ENCODE measurements at places on chromosomes 1 and 21. TPM values are rescaled to one million over a fixed set of nuclear protein-coding genes. Genes with fewer than 3 reads are reported as not detected.

CHODL gene
- 72.1 TPM for polyA plus RNA-seq

DNA sequence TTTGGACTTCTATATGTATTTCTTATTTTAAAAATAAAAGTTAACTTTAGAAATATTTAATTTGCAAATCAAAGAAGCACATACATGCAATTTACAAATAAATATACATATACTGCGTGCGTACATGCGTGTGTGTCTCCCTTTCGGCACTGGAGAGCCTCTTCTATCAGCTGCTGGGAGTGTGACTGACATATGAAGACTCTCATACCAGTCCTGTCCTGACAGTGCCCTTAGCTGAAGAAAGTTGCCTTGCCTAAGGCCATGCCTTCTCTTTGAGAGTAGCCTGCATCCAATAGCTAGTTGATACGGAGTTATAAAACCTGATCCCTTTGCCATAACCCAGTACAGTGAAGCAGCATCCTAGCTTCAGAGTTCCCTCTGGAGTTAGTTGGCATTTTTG is 282.4 kb upstream of the NEGR1 start:
- no peak for DNase-seq

PCAT6 gene
- 4.6 TPM for polyA plus RNA-seq

S100A7 gene
- polyA plus RNA-seq, result not detected

GRCh38 chr1:47709872-47710231 is 272.0 kb downstream of the FOXD2 start:
- DNase-seq, result no peak

- no peak for DNase-seq
Measured at GRCh38 chr1:176885341-176885740, 279.2 kb downstream of the ASTN1 start.

DNA sequence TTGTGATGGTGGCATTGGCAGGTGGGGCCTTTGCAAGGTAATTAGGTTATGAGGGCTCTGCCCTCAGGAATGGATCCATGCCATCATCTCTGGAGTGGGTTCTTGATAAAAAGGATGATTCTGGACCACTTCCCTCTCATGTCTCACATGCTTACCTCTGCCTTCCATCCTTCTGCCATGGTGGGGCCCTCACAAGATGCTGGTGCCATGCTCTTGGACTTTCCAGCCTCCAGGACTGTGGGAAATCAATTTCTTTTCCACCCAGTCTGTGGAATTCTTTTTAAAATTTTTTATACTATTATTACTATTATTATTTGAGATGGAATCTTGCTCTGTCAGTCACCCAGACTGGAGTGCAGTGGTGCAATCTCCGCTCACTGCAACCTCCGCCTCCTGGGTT is 57.3 kb downstream of the ACBD3 start:
- DNase-seq, result no peak

DNA sequence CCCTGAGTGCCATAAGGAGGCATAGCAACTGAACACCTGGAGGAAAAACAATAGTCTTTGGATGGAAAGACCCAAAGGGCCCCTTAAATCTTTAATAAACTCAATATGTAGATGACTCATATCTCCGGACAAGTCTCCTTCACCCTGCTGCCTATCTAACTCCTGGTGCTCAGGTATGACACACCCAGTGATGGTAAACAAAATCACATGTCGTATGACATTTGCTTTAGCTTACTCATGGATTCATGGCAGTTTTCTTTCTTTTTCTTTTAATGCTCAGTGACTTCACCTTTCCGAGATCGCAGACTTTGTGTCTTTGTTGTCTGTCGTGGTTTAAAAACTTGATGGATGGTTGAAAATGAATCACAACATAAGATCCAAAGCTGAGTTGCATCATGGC is 208.5 kb upstream of the PROX1 start:
- no peak for DNase-seq

DNA sequence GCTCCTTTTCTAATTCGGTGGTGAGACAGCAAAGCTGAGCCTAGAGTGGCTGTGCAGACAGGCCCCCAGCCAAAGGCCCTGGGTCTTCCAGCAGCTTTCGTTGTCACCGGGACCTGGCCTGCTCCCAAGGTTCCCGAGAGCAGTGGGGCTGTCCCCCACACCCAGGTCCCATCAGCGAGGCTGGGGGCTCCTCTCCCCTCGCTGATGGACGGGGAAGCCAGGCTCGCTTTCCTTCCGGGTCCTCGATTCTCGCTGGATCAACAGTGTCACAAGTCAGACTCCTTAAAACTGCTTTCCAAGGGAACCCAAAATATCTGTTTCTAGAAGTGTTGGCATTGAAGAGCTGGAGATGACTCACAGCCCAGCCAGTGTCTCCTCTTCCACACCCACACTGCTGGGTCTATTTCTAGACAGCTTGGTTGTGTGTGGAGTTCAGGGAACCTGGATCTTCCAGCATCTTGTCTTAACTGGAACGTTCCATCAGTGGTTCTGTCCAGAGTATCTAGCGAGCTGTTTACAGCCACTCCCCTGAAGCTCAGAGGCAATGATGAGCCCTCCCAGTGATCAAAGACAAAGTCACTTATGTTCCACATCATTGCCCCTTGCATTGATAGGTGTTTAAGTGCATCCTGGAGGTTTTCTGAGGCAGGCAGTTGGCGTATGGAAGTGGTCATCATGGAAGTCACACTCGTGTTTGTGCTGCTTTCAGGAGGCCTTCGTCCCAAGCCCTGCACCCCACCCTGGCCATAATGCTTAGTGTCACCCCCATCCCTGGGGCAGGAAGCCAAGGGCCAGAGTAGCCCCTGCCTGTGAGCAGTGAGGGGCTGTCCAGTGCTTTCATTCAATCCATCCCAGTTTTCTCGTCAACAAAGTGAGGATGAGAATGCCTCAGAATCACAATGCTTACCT is 35.2 kb downstream of the RRP1 start:
- no peak for DNase-seq

DNA sequence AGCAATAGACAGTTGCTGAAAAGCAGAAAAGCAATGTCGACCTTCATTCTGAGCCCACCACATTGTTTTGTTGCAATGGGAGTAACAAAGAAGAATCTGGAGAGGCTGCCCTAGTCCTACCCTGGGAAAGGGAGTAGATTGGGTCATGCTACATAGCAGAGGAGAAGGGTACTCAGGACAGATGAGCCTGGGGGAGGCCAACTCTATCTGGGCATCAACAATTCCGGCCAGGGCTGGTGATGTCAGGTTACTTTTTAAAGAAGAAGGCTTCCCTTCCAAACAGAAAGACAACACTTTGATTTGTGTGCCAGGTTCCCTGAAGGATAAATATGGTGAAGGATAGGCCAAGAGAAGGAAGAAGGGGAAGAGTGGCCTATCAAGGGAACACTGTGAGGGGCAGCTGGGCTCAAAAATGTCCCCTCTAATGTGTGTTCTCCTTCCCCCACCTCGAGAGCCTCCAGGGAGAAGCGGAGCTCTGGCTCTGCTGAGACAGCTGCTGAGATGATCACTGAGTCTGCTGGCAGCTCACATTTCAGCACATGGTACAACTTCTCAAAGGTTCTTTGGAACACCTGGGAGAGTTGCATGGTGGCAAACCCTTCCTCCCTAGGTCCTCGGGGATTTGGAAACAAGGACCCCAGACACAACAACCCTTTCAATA is 3.2 kb upstream of the ADIPOR1 start:
- no peak for DNase-seq

BRINP3 gene
- polyA plus RNA-seq, result 6.1 TPM

DNA sequence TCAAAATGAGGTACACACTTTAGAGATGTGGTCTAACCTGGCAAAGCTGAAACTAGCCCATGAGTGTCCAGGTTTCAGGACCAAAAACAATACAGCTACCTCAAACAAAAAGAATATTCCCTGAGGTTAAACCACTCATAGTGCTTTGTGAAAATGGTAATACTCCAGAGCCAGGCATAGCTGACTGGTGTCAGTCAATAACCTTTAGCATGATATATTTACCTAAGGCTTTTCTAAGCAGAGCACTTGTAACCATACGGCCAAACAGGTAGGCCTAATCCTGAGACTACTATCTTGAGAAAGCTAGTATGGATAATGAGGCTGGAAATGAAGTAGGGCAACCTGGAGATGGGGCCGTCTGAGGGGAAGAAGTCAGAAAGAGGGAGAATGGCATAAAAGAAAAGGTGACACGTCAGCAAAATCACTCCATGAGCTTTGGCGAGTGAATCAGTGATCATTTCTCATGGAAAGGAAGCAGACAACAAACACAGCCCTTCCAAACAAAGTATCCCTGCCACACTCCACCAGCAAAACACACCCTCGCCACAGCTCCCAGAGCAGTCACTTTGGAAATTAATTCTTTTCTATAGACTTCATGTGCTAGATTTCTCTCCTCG is 1.7 kb upstream of the LRRC52 start:
- DNase-seq, result no peak

- no peak for DNase-seq
Measured at GRCh38 chr1:167599957-167600581, 30.0 kb upstream of the RCSD1 start.

DNA sequence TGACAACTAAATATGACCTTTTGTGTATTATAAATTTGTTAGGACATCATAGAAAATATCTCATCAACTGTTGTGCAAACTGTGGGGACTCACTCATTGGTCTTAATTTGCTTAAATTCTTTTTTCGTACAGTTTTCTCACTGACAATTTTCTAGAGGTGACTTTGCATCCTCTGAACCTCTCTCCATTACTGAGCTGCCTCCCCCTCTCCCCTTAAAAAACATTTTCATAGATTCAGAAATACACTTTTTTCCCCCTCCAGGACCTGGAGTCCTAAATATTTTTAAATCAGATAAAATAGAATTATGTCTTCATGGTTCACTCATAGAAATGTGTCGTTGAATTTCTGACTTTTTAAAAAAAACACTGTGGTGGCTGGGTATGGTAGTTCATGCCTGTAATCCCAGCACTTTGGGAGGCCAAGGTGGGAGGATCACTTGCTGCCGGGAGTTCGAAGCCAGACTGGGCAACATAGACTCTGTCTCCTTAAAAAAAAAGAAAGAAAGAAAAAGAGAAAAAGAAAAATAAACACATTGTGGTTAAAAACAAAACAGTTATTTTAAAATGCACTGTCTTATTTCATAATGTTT is 1.5 kb downstream of the CNST start:
- no peak for DNase-seq

NUP210L gene
- polyA plus RNA-seq, result 0.16 TPM

GRCh38 chr1:157849229-157849875 is 7.7 kb upstream of the CD5L start:
- DNase-seq, result no peak

GRCh38 chr1:62368989-62369388 is 49.8 kb upstream of the KANK4 start:
- DNase-seq, result no peak

GPR52 gene
- polyA plus RNA-seq, result not detected

TENT5C gene
- polyA plus RNA-seq, result 3.0 TPM

- no peak for DNase-seq
Measured at GRCh38 chr1:151072224-151072623, 1.7 kb downstream of the GABPB2 start.

GRCh38 chr21:45876381-45877170 is 105.0 kb upstream of the COL6A1 start:
- peak; percentile 72 for DNase-seq

DNA sequence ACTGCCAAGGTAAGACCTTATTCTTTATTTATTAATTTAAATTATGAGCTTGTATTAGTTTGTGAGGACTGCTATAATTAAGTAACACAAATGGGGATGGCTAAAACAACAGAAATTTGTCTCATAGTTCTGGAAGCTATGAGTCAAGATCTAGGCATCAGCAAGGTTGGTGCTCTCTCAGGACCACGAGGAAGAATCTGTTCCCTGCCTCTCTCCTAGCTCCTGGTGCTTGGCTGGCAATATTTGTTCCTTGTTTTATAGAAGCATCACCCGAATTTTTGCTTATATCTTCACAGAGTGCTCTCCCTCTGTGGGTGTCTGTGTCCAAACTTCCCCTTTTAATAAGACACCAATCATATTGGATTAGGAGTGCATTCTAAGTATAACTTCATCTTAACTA is 41.4 kb upstream of the CCDC190 start:
- DNase-seq, result no peak

DNA sequence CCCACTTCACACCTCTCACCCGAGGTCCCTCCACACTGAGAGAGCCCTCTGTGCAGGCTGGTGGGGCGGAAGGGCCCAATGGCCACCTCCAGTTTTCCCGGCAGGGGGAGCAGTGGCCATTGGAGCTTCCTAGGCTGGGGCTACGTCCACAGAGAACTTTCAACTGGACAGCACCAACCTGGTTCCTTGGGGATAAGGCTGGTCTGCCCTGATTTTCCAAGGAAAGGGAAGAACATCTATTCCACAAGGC is 20.3 kb upstream of the LAPTM5 start:
- no peak for DNase-seq

DNA sequence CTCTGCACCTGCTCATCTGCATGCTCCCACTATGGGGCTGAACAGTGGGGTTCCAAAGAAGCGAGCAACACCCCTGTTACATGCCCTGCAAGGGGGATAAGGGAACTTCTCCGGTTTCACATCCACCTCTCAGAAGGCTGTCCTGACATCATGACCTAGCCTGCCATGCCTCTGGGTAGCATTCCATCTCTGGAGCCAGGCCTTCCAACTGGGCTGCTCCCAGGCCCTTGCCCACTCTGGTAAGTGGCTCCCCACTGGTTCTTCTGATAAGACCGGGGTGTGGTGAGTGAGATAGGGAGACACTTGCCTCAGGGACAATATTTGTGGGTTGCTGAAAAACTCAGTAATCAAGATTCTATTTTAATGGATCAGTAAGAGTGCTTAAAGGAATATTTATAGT is 57.8 kb downstream of the KCNJ15 start:
- no peak for DNase-seq

DNA sequence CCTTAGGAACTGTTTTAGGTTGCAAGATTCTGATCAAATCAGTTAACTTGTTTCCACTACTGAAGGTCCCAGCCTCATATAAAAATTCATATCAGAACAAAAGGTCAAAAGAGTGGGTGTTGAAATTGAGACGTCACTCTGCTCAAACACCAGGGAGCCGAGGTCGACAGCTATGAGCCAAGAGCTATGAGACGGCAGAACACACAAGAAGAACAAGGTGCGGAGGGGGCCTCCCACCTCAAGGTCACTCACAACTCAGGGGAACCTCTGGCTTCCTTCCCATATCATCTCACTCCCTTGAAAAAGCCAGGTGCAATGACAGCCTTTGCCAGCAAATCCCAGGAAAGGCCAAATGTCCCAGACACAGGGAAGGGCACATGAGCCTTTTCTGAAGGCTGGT is 749 bp downstream of the SEC16B start:
- DNase-seq, result no peak

GRCh38 chr1:67214420-67215174 is 48.3 kb downstream of the IL23R start:
- no peak for DNase-seq

GJB5 gene
- 0.22 TPM for polyA plus RNA-seq

DNA sequence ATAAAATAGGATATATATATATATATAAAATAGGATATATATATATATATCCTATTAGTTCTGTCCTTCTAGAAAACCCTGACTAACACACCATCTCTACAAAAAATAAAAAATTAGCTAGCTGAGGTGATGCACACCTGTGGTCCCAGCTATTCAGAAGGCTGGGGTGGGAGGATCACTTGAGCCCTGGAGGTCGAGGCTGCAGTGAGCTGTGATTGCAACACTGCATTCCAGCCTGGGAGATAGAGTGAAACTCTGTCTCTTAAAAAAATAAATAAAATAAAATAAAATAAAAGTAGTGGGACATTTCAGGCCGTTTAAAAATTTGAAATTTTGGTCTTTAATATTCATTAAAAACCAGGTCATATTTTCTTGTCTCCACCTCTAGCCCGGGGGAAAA is 4.2 kb upstream of the RRP1 start:
- DNase-seq, result no peak
